Mammary epithelial cell (primary cell): ENCODE measurements at places on chromosomes 16 and 17.

DNA sequence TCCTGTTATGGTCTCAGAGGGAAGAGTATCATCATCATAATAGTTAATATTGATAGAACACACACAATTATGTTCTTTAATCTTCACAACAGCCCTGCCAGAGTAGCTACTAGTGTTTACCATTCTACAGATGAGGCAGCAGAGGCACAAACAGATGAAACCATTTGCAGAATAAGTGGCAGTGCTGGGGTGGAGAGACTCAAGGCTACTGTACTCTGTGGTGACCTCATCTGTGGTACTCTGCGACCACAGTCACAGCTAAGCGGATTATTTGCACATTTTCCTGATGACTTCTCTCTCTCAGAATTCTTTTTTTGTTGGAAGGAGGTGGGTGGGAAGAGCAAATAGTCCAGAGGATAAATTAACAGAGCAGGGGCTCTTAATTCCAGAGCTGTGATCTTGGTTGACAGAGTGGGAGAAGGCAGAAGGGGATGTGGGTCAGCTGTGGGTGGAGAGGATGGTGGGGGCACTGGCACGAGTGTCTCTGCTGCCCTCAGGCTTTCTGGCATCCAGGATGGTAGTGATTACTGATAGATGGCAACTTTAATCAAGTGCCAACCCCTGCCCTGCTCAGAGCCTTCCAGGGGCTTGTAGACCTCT is 41.8 kb downstream of the MRM1 start:
- no peak for DNase-seq

DNA sequence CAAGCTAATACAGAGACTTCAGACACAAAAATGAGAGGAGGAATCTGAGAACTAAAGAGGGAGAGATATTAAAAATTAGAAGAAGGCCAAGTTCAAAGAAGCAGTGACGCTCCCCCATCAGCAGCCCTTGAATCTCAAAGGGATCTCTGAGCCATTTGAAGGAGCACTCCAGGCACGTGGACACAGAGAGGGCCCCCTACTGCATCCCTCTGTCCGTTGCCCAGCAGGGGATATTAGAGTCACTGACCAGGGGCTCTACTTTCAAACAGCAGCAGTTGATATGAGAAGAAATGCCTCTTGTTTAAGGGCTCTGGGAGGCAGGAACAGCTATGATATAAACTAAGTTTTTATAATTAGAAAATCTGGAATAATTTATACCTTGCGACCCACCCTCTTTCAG is 479.0 kb upstream of the SALL1 start:
- DNase-seq = no peak

DNA sequence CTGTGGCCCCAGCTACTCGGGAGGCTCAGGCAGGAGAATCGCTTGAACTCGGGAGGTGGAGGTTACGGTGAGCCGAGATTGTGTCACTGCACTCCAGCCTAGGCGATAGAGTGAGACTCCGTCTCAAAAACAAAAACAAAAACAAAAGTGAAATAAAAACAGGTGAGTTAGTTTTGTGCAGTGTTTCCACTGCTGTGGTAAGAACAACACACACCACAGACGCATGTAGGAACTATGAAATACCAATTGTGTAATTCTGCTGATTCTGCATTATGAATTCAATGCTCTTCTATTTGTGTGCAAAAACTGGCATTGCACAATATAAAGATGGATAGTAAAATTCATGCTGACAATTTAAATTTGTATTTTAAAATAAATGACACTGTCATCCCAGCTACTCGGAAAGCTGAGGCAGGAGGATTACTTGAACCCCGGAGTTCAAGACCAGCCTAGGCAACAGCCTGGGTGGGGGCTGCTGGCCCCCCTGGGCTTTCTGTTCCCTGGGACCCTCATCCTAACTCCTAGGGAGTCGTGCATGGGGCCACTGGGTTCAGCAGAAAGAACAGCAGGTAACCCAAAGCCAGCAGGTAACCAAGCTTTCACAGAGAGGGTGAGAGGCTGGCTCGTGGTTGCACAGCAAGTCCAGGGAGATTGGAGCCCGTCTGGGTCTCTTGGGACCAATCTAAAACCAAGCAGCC is 10.6 kb upstream of the RHBDF2 start:
- no peak for DNase-seq

- DNase-seq = no peak
Measured at GRCh38 chr16:793414-793813, 5.0 kb downstream of the CHTF18 start.

- no peak for DNase-seq
Measured at GRCh38 chr16:8398548-8398947, 191.8 kb downstream of the TMEM114 start.

GRCh38 chr17:917941-918740 is 61.4 kb downstream of the NXN start:
- DNase-seq = no peak

- DNase-seq = no peak
Measured at GRCh38 chr17:4725646-4726310, 5.5 kb upstream of the MED11 start.

DNA sequence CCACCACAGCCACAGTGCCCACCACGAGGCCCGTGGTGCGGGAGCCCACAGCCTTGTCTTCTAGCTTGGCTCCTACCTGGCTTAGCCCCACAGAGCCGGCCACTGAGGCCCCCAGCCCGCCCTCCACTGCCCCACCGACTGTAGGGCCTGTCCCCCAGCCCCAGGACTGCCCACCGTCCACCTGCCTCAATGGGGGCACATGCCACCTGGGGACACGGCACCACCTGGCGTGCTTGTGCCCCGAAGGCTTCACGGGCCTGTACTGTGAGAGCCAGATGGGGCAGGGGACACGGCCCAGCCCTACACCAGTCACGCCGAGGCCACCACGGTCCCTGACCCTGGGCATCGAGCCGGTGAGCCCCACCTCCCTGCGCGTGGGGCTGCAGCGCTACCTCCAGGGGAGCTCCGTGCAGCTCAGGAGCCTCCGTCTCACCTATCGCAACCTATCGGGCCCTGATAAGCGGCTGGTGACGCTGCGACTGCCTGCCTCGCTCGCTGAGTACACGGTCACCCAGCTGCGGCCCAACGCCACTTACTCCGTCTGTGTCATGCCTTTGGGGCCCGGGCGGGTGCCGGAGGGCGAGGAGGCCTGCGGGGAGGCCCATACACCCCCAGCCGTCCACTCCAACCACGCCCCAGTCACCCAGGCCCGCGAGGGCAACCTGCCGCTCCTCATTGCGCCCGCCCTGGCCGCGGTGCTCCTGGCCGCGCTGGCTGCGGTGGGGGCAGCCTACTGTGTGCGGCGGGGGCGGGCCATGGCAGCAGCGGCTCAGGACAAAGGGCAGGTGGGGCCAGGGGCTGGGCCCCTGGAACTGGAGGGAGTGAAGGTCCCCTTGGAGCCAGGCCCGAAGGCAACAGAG is 10.5 kb downstream of the VASN start:
- no peak for DNase-seq
